ENCODE measurements at places on chromosomes 5 and 9.

- peak; percentile 2 for DNase-seq
Observed at GRCh38 chr9:137602661-137603060, 2.8 kb upstream of the ARRDC1 start.

- DNase-seq: no peak
Observed at GRCh38 chr9:117772960-117773359, 68.8 kb downstream of the TLR4 start.

- no peak for DNase-seq
Observed at GRCh38 chr9:113558632-113559502, 95.3 kb downstream of the RGS3 start.

DNA sequence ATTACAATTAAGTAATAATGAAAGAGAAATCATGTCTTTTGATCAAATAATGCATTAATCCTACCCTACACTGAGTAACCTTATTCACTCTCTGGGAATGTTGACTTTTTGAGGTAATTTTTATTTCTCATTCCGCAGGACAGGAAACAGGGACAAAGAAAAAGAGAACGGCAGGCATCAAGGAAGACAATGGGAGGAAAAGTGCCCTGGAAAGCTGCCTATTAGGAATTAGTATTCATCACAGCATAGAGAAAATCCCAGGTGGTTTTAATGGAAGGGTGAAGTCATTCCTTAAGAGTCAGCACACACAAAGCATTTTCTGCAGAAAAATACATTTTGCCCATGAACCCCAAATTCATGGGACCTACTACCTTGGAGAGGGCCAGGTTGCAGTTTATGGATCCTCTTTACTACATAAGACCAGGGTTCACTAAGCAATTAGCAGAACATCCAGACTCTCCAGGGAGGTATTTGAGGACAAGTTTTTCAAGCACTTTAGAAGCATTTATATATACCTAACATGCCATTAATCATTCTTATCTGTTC, 9.4 kb downstream of the FSTL4 start:
- no peak for DNase-seq

GRCh38 chr5:81853030-81853357, 102.1 kb upstream of the SSBP2 start:
- peak; percentile 44 for DNase-seq

- no peak for DNase-seq
Observed at GRCh38 chr9:93452710-93453046, 703 bp downstream of the FAM120AOS start.

- DNase-seq: no peak
Observed at GRCh38 chr5:38151878-38152277, 106.5 kb upstream of the EGFLAM start.

- no peak for DNase-seq
Observed at GRCh38 chr5:128470663-128471062, 67.4 kb downstream of the FBN2 start.

DNA sequence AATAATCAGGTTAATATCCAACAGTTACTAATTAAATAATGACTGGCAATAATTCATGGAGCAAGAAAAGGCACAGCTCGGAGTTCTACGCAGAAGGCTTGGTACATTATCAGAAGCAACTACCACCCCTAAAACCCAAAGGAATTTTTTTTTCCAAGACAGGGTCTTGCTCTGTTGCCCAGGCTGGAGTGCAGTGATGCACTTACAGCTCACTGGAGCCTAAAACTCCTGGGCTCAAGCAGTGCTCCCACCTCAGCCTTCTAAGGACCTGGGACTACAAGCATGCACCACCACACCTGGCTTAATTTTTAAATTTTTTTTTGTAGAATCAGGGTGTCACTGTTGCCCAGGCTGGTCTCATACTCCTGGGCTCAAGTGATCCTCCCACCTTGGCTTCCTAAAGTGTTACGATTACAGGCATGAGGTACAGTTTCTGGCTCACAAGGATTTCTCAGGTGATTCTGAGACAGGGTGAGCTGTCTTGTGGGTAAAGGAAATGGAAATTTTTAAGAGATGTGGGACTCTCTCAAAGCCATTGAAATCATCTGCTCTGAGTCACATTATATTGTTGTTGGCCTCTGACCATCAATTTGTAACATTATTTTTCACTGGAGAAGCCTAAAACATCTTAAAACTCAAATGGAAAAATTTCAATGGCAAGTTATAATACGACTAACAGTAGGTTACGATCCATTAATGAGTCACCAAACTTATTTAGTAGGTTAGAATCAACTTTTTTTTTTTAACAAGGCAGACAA, 19.7 kb upstream of the HSDL2 start:
- DNase-seq: no peak

DNA sequence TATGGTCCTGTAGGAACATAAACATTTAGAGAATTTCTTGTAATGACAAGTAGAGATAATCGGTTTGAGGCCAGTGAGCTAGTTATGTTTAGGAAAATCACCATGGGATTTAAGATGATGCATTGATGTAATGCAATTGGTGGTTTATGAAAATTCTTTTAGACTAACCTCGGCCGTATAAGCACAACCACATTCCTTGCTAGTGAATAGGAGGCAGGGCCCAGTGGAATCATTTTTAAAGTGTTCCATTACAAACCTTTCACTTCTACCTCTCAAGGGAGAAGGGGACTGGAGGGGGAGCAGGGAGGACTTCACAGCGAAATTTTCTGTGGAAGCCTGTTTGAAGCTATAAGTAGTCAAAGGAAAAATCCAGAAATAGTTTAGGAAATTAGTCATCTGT, 71.8 kb upstream of the NFIL3 start:
- DNase-seq: no peak

DNA sequence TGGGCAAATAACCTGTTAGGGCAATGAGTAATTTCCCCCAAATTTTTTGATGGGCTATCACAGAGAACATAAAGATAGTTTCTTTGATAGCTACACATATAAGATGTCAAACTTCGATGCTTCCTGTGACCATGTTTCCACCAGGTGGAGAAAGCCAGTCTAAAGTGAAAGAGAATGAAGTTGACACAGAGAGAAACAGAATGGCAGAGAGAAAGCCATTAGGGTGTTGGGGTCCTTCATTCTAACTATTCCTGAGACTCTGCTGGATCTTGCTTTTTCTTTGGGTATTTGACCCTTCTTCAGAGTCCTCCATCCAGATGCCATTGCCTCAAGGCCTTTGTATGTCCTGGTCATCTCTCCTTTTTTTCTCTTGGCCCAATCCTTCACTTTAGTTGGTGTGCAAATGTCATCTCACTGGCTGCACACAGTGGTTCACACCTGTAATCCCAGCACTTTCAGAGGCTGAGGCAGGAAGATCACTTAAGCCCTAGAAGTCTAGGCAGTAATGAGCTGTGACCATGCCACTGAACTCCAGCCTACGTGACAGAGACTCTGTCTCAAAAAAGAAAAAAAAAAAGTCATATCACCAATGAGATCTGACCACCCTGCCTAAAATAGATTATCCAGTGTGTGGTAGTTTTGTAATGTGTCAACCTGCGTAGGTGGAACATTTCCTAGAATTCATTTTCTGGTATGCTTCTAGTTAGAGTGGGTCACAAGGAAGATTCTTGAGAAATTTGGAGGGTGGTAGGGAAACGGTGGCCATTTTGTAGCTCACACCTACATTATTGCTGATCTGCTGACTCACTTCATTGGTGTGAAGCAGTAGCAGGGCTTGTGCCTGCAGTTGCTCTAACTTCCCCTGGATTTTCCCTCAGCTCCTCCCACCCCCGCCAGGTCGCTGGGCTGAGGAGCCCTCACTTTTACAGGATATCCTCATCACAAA, 20.8 kb upstream of the KIF2A start:
- no peak for DNase-seq

- DNase-seq: no peak
Observed at GRCh38 chr9:136650648-136651047, 12.1 kb upstream of the EGFL7 start.

DNA sequence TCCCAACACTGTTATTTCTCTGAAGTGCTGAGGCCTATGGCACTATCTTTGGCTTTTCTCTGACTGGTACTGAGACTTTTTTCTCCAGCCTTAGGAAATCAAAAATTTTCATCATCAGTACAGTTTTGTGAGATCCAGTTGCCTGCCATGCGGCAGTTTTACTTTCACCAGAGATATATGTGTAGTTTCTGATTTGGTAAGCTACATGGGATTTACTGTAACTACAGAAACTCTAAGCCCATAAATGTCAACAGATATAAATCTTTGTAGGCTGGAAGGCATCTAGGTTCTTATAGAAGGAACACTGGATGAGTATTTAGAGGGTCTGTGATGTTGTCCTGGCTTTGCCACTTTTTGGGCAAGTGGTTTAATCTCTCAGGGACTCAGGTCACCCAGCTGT, 69.0 kb downstream of the DOCK2 start:
- no peak for DNase-seq

DNA sequence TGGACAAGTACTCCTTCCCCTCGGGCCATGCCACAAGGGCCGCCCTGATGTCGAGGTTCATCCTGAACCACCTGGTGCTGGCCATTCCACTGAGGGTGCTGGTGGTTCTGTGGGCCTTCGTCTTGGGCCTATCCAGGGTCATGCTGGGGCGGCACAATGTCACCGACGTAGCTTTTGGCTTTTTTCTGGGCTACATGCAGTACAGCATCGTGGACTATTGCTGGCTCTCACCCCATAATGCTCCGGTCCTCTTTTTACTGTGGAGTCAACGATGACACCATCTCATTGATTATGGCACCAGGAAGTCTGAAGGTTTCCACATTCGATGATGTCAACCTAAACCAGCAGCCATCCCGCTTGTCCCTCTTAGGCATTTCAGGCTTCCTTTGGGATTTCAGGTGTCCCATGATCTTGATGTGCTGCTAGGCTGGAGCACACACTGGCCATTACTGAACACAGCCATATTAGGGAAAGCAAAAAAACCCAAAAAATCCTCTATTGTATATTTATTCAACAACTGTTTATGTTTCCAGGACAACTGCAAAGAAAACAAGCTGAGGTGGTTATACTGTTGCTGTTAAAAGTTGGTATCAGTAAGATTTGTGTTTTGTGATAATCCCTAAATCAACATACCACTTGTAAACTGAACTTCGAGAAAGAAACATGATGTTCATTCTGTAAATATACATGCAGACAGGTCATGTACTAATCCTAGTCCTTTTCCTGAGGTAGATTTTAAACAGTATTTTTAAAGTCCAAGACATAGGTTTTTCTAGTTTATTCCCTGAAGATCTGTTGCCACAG, 1.1 kb downstream of the PLPP6 start:
- no peak for DNase-seq

DNA sequence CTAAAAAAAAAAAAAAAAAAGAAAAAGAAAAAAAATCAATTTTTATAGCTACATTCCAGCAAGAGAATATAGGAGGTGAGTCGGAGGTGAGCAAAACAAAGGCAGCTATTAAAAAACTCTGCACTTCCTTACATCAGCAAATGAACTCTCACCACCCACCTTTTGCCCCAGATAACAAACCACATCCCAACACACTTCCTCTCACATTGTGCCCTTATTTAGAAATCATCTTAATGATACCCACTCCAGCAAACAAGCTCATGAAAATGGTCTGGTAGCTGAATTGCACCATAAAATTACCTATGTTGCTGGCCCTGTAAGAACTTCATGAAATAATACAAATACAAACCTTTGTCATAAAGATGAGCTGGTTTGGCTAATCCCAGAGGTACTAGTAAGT, 82.9 kb downstream of the CEMIP2 start:
- DNase-seq: no peak

- DNase-seq: no peak
Observed at GRCh38 chr5:176788091-176788490, 22.3 kb upstream of the UNC5A start.

GRCh38 chr5:68540798-68541590, 325.4 kb downstream of the PIK3R1 start:
- no peak for DNase-seq

- DNase-seq: no peak
Observed at GRCh38 chr9:133458643-133459312, 1.0 kb upstream of the CACFD1 start.

- no peak for DNase-seq
Observed at GRCh38 chr9:89696780-89697179, 92.0 kb downstream of the GADD45G start.

GRCh38 chr9:85969727-85970126, 28.8 kb downstream of the NAA35 start:
- no peak for DNase-seq

DNA sequence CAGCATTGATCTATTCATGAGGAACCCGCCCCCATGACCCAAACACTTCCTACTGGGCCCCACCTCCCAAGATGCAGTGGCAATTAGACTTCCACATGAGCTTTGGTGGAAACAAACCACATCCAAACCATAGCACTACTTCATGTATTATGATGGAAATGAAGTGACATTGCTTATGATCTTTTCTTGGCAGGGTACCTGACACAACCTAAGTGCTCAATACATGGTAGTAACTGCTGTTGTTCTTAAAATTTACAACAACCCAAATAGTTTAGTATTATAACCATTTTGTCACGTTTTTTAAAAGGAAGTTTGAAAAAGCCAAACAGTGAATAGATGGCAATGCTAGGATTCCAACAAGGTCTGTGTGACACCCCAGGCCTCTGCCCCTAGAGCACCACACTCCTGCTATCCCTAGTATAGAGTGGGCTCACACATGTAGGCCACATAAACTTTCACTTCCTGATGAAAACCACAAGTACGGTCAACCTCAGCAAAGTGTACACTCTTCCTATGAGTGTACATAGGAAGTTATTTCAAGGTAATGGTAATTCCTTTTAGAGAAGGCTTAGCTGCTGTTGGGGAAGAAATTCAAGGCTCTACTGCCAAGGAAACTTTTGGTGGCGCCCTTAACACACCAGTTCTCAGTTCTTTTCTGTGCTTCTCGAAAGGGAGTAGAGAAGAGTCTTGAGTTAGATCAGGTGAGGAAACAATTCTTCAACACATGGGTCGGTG, 97.6 kb downstream of the ARSB start:
- DNase-seq: no peak

DNA sequence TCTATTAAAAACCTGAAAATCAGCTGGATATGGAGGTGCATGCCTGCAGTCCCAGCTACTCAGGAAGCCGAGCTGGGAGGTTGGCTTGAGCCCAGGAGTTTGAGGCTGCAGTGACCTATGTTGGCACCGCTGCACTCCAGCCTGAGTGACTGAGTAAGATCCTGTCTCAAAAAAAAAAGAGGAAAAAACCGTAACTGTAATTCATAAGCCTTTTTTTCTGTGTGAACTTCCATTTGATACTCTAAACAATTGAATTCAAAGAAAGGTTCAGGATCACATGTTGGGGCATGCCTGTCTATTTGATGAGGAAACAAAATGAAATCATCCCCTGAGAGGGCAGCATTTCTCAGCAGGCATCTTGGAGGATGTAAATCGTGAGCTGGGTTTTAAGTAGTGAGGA, 38.8 kb downstream of the ITGA2 start:
- no peak for DNase-seq

GRCh38 chr9:95018099-95018936, 291.8 kb downstream of the AOPEP start:
- no peak for DNase-seq
